ENCODE measurements at places on chromosomes 2 and 18.

DNA sequence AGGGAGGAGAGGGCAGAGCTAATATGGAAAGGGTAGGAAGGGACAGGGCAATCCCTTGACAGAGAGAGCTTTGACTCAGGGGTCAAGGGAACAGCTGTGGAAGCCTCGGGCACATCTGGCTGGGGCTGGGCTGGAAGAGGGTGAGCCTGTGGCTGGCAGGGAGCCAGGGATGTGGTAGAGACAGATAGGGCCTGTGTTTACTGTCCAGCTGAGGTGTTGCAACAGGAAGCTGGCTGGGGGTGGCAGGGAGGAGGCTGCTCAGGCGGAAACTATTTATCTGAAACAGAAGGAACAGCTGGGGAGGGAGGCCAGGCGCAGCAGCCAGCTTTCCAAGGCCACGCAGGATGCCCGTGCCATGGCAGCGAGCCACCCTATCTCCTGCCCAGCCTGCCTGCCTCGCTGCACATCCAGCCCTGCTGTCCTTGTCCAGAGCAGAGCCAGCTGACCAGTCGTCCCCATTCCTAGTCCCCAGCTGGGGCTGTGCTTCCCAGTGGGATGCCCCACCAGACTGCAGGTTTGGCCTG, 264.7 kb downstream of the CYP26B1 start:
- DNase-seq, result peak; percentile 21

DNA sequence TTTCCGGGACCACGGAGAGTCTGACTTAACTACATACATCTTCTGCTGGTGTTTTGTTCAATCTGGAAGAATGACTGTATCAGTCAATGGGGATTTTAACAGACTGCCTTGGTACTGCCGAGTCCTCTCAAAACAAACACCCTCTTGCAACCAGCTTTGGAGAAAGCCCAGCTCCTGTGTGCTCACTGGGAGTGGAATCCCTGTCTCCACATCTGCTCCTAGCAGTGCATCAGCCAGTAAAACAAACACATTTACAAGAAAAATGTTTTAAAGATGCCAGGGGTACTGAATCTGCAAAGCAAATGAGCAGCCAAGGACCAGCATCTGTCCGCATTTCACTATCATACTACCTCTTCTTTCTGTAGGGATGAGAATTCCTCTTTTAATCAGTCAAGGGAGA, 23.1 kb downstream of the ICOS start:
- DNase-seq, result no peak

- peak; percentile 75 for DNase-seq
Measured at GRCh38 chr18:68298330-68298729, 416.6 kb downstream of the TMX3 start.

DNA sequence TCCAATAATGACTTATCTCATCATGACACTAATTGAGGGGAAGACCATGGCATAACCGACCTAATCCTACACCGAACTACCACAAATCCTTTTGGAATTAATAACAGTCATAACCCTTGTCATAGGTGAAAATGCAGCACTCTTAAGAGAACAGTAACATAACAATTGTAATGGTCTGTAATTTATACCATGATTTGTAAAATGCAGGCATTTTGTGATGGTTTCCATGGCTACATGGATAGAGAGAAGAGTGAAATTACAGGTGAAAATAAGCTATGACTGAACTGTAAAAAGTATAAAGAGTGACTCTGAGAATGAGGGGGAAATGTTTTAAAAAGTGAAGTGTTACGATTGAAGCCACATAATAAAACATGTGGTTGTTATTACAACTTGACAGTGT, 494.1 kb upstream of the SLC39A10 start:
- DNase-seq, result no peak

DNA sequence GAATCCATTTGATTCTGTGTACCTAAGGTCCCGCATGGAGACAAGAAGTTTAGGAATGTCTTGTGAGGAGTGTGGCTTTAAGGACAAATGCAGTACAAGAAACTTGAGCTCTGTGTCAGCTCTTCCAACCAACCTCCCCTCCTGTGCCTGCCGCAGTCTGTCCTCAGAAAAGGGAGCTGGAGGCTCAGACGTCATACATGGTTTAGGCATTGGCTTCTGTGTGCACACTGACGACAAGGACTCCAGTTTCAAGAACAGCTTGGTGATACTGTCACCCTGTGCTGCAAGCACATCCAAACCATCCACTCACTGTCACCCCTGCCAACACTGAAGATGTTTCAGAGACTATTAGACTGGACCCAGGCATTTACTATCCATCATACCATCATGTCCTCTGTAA, 470.4 kb downstream of the IRS1 start:
- DNase-seq, result no peak

GRCh38 chr2:239234191-239235175, 166.3 kb downstream of the HDAC4 start:
- no peak for DNase-seq

- DNase-seq, result no peak
Measured at GRCh38 chr18:74595431-74595830, 2.2 kb upstream of the ZNF407 start.

- DNase-seq, result no peak
Measured at GRCh38 chr18:7301094-7301493, 70.2 kb downstream of the LRRC30 start.

- no peak for DNase-seq
Measured at GRCh38 chr2:67389286-67389685, 7.8 kb upstream of the ETAA1 start.

DNA sequence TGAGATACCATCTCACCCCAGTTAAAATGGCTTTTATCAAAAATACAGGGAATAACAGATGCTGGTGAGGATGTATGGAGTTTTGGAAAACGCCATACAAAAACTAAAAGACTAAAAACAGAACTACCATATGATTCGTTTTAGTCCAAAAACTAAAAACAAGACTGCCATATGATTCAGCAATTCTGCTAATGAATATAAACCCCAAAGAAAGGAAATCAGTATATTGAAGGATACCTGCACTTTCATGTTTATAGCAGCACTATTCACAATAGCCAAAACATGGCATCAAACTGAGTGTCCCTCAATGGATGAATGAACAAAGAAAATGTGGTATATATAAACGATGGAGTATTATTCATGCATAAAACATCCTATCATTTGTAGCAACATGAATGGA, 224.4 kb upstream of the MC4R start:
- DNase-seq, result no peak

GRCh38 chr2:1625281-1626001, 118.9 kb downstream of the PXDN start:
- DNase-seq, result peak; percentile 36

GRCh38 chr18:31612124-31612523, 20.4 kb downstream of the TTR start:
- no peak for DNase-seq

GRCh38 chr18:44539926-44540325, 140.8 kb upstream of the SETBP1 start:
- DNase-seq, result no peak

GRCh38 chr2:240202586-240202985, 62.1 kb upstream of the OTOS start:
- no peak for DNase-seq

- DNase-seq, result no peak
Measured at GRCh38 chr2:165428926-165429325, 40.6 kb upstream of the CSRNP3 start.

- DNase-seq, result no peak
Measured at GRCh38 chr2:175371378-175371777, 189.9 kb upstream of the ATP5MC3 start.

DNA sequence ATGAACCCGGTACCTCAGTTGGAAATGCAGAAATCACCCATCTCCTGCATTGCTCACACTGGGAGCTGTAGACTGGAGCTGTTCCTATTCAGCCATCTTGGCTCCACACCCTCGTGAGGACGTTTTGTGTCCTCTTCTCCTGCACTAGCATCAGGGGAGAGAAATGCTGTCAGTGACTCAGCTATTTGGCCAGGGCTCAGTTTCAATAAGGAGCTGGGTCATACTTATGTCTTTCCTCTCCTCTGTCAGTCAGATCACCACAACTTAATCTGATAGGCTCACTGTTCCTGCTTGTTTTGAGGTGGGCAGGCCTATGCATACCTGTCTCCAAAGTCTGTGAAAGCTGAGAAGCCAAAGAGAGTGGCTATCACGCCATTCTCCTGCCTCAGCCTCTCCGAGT, 921.2 kb downstream of the DCC start:
- no peak for DNase-seq

- DNase-seq, result peak; percentile 67
Measured at GRCh38 chr2:234074751-234075517, 24.4 kb downstream of the SPP2 start.

DNA sequence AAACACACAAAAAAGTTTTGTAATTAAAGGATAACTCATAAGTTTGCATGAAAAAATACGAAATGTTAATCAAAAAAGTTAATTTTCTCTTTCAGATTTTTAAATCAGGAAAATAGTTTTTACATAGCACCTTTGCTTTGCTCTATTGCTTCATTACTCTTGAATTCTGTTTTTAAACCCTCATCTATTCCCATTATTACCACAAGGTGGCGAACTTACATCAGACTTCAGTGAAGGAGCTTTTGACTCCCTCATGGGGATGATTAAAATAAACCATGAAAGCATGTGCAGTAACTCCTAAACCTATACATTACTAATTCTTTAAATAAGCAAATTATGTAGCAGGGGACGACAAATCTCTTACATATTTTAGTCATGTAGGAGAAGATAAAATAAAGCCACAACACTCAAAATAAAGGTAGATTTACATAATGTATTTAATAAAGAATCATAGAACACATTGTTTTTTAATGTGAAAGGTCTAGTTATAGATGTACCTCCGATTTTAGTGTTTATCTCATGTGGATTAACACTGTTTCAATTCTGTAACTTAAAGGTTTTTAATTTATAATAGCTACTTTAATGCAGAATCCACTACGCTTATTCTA, 105.2 kb downstream of the NETO1 start:
- DNase-seq, result peak; percentile 27

All from retina (tissue), 1 donor.